ENCODE measurements at places on chromosomes 7 and 10.
A peak's percentile ranks its signal among the peaks of the same experiment; 100 is the strongest.

GRCh38 chr10:77904100-77904840 is 22.3 kb downstream of the DLG5 start:
- no peak for DNase-seq

DNA sequence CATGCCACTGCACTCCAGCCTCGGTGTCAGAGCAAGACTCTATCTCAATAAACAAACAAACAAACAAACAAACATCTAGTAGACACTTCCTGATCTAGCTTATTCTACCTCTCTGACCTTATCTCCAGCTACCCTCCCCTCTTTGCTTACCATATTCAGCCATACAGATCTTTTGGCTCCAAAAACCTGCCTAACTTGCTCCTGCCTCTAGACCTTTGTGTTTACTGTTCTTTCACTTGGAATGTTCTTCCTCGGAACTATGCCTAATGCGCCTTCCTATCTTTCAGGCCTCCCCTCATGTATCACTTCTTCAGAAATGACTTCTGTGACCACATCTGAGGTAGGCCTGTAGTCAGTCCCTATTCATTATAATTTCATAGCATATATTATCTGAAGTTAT is 20.3 kb upstream of the WNT8B start:
- DNase-seq, result no peak

- no peak for DNase-seq
Observed at GRCh38 chr10:70588859-70589570, 13.5 kb downstream of the PRF1 start.

DNA sequence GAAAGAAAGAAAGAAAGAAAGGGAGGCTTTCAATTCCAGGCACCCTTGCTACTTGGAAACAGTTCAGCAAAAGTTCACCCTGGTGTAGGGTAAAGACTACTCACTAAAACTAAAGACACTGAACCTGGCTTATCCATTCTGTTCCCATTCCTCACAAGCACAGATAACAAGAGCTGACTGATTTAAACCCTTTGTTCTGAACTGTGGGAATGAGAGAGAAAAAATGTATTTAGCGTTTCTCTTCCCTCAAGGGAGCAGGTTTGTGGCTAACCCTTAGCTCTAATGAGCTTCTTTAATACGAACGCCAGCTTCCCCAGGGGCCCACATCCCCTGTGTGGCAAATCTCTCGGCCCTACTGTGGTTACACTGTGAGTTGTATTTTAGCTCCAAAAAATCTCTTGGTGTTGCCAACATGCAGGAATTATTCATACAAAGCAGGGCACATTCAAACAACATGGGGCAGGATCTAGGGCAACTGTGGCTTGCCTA is 23.3 kb downstream of the PRTFDC1 start:
- DNase-seq, result no peak

GRCh38 chr7:2873146-2873545 is 29.0 kb upstream of the GNA12 start:
- DNase-seq, result peak; percentile 88

GRCh38 chr10:5751601-5752253 is 61.5 kb downstream of the GDI2 start:
- DNase-seq, result no peak

GRCh38 chr7:5557920-5558401 is 134.3 kb upstream of the TNRC18 start:
- DNase-seq, result no peak

DNA sequence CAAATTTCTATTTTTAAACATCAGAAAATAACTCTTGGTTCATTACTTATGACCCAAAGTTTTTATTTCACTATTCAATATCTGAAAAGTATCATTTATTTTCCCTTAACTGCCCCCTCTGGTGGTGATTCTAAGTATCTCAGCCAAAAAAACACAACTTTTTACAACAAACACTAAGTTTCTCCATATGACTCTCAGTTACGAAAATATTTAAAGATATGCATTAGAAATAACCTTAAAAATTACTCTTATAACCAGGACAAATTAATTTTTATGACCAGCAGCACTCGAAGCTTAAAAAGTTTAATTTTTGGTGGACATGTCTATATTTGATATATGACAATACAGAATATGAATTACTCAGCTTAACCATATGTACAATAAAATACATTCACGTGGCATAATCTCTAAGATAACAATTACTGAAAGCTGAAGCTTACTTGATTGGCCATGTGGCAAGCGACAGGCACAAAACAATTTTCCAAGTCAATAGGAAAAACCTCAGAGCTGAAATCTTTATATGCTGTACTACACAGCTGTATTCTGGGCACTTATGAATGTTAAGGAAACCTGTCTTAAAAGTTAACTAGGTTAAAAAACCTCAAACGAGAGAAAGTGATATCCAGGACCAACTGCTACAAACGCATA is 2.3 kb downstream of the HNRNPA2B1 start:
- peak; percentile 35 for DNase-seq

GRCh38 chr7:148688526-148688925 is 10.2 kb upstream of the CUL1 start:
- no peak for DNase-seq

GRCh38 chr7:44267719-44268421 is 57.5 kb downstream of the CAMK2B start:
- DNase-seq, result no peak

DNA sequence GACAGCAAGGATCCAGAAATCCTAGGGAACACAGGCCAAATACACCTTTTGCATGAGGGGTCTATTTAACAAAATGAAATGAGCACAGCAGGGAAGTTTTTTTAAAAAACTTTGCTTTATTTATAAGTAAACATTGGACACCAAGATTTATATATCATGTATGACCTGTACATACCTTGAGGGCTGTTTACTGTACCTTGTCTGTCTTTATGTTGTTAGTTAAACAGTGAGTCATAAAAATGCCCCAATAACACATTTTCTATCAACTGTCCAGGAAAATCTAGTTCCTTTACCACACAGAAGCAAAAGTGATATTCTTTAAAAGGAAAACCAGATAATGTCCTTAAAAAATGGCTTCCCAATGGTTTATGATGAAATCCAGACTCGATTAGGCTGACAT is 45.1 kb upstream of the AGR3 start:
- DNase-seq, result no peak

DNA sequence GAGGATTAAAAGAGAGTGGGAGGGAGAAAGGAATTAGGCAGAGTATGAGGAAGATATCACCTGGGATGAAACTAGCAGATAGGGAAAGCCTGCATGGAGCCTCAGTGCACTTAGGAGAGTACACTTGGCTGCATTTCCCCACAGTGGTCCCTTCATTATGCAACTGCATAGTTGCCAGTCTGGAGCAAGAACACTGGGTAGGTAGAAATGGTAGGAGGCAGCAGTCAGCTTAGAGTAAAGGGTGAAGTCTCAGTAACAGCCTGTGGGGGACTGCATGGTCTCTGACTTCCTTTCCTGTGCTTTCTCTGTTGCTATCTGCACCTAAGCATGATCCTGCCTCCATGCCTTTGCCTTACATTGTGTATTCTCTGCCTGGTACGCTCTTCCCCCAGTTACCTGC is 14.0 kb upstream of the PCGF5 start:
- DNase-seq, result peak; percentile 58

- no peak for DNase-seq
Observed at GRCh38 chr10:102396730-102397151, 1.2 kb downstream of the NFKB2 start.

DNA sequence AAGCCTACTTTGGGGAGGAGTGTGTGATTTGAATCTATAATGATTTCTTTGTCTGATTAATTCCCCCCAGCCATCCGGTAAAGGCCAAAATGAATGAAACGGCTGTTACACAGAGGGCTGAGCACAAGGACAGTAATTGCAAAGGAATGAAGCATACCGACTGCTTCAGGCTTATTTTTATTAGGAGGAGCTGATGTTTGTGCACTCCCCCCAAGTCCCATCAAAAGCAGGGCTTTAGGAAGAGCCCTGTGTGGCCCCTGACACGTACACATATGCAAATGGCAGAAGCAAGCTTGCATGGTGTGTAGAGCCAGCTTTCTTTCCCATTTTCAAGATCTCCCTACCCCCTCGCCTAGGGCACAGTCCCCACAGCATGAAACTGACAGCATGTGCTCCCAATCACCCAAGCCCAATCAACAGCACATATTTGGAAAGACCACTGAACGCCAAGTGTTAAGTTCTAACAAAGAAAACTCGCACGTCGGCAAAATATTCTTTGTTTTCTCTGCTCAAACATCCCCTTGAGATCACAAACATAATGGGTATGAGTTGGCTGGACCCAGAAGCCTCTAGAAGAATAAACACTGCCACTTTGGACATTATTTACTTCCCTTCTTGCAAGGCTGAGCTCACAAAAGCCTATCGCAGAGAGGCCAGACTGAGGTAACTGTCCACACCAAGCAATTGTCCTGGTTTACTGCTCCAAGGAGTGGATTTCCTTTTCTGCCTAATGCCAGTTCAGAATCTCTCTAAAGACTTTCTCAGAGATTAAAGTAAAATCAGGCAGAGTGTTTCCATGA is 143.0 kb downstream of the CUBN start:
- no peak for DNase-seq

- no peak for DNase-seq
Observed at GRCh38 chr7:50308203-50308531, 3.7 kb downstream of the IKZF1 start.

DNA sequence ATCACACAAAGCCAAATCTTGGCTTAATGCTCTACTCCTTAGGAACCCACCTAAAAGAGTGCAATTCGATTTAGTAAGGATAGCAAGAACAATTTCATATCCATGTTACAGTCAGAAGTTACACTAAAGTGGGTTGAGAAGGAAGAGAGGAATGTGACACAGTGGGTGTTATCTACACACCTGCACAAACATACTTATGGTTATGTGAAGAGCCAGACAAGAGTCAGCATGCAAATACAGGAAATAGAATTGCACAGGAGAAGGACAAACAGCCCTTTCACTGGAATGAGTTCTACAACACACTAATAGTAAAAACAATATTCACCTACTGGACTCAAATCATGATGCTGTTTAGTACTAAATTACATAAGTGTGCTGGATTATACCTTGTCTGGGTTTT is 262.8 kb downstream of the DGKB start:
- peak; percentile 89 for DNase-seq

- no peak for DNase-seq
Observed at GRCh38 chr7:98869597-98870120, at the start of gene TMEM130. TMEM130 (minus strand) TSS chr7:98870014; CDS start chr7:98869861, 153 bp downstream.

- DNase-seq, result no peak
Observed at GRCh38 chr10:91061608-91062007, 140.7 kb upstream of the ANKRD1 start.
